ENCODE measurements at places on chromosomes 1 and 21.

DNA sequence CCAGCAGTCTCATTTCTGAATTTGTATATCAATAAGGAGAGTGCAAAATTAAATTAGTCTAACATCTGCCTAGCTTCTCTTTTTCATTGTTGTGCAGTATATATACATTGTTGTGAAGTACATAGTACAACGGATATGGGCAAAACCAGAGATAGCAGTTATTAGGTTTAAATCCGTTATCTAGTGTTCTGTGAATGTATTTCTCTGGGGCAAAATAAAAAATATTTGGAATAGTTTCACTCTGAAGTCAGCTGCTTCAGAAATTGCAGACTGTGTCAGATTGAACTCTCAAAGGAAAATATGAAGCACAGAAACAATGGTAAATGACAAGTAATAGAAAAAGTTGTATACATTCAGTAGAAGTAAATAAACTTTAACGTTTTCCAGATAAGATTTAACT lies 836.5 kb upstream of the CXADR start:
- no peak for DNase-seq

- DNase-seq, result no peak
These were observed 20.9 kb upstream of the RAB4A start for GRCh38 chr1:229249854-229250644.

- DNase-seq, result no peak
These were observed 147.8 kb downstream of the TOMM20 start for GRCh38 chr1:234980645-234981396.

DNA sequence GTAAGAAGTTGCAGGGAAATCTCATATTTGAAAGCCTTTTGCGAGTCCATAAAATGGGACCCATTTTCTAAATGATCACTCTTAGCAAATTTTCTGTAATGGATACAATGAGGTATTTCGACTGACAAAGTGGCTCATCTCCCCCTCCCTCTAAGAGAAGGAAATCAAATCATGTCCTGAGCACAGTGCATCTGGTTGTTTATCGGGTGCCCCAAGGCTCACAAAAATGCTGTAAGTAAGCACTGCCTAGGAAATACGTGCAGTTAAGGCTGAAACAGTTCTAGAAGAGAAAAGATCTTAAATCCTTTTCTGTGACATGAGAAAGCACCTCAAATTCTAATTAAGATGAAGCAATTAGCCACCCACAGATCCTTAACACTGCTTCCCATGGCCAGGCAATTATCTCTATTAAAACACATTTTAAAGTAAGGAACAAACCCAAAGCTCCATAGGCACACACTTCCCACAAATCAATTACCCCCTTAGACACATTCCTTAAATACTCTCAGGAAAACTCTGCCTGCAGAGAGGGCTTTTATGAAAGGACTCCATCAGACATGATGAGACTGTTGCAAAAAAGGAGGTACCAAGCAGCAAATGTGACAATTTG lies 216.3 kb downstream of the KCNH1 start:
- no peak for DNase-seq

DNA sequence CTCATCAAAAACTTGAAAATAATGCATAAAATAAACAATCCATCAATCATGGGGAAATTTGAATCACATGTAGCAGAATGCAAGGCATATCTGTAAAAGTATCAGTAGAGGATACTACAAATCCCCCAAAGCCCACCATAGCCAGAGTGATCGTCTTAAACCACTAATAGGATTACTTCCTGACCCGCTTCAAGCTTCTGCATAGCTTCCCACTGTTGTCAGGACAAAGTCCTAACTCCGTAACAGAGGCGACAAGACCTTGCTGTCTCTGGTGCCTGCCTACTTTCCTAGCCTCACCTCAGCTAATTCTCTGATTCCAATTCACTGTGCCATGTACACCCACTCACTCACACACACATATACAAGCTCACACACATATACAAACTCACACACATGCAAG lies 161.2 kb upstream of the NFIA start:
- DNase-seq, result no peak
